ENCODE measurements at places on chromosomes 1 and 21. TPM values are rescaled to one million over a fixed set of nuclear protein-coding genes. Genes with fewer than 3 reads are reported as not detected.

DNA sequence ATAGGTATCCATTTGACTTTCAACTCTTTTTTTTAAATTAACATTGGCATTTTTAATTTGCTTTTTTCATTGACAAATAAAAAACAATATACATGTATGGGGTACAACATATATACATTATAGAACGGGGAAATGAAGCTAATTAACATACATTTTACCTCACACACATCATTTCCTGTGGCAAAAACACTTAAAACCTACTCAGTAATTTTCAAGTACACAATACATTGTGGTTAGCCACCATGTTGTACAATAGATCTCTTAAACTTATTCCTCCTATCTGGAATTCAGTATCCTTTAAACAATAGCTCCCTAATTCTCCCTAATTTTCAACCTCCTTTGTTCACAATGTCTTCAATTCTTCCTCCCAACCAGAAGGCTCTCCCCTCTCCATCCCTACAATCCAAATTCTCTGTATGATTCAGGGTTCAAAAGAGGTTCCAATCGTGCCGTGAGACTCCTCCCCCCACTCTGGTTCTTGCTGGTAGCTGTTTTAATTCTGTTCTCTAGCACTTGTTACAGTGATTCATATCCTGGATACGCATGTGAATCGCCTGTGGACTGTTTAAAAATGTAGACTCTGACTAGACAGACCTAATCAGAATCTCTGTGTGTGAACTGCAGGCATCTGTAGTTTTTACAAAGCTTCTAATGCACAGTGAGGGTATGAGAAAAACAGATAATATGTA, 87.6 kb upstream of the DUSP10 start:
- no peaks in the 10 kb centered on the region for H3K36me3 ChIP-seq
- H3K4me3 ChIP-seq, result no peak overlapping the region
- no peaks in the 10 kb centered on the region for H3K27me3 ChIP-seq

GRCh38 chr1:94514095-94514727, 27.3 kb downstream of the F3 start:
- no peaks in the 10 kb centered on the region for H3K36me3 ChIP-seq
- peak; percentile 39 for DNase-seq
- no peak overlapping the region for H3K4me3 ChIP-seq
- no peak overlapping the region for H3K27ac ChIP-seq
- no peaks in the 10 kb centered on the region for H3K27me3 ChIP-seq
- H3K4me1 ChIP-seq, result no peaks in the 10 kb centered on the region

- H3K27ac ChIP-seq, result peak overlapping the region; percentile 11
- peak overlapping the region; percentile 38 for H3K4me3 ChIP-seq
- peak; percentile 33 for DNase-seq
- H3K36me3 ChIP-seq, result no peaks in the 10 kb centered on the region
These were observed 14.0 kb downstream of the NR5A2 start for GRCh38 chr1:200041337-200042118.

DNA sequence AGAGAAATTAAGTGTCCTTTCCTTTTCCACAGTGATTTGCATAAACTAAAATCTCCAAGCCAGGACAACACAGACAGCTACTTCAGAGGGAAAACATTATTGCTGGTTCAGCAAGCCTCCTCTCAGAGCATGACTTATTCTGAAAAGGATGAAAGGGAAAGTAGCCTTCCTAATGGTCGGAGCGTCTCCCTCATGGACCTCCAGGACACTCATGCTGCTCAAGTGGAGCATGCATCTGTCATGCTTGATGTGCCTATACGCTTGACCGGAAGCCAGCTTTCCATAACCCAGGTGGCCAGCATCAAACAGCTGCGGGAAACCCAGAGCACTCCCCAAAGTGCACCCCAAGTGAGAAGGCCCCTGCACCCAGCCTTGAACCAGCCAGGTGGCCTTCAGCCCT, 39.1 kb downstream of the CLEC20A start:
- no peaks in the 10 kb centered on the region for H3K27me3 ChIP-seq
- H3K36me3 ChIP-seq, result peaks cover 12% of the 10 kb centered on the region
- DNase-seq, result no peak
- no peaks in the 10 kb centered on the region for H3K4me1 ChIP-seq
- no peak overlapping the region for H3K4me3 ChIP-seq

- no peaks in the 10 kb centered on the region for H3K27me3 ChIP-seq
- H3K27ac ChIP-seq, result no peak overlapping the region
- no peaks in the 10 kb centered on the region for H3K36me3 ChIP-seq
- no peak for DNase-seq
These were observed 147.8 kb upstream of the ATP1B1 start for GRCh38 chr1:168958562-168959289.

DNA sequence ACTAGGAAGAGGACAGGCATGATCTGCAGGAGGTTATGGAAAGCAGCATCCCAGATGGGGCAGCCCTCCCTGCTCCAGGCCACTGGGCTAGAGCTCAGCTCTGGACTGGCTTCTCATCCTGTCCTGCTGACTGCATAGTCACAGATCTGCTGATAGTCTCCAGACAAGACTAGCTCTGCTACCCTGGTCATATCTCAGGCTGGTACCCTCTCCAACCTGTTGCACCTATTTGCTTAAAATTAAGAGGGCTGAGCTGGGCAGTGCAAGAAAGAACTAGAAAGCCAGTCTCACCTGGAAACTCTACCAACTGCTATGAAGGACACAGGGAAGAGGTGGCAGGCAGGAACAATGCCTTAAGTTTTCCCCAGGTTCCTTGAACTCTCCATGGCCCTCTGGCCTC, 40.4 kb downstream of the ITPKB start:
- H3K36me3 ChIP-seq, result no peaks in the 10 kb centered on the region
- DNase-seq, result no peak
- no peak overlapping the region for H3K4me3 ChIP-seq
- H3K4me1 ChIP-seq, result peaks cover 10% of the 10 kb centered on the region

KRTAP7-1 gene
- total RNA-seq, result not detected

IGSF21 gene
- total RNA-seq, result 0.20 TPM

GRCh38 chr1:57854436-57854835, 430.6 kb upstream of the DAB1 start:
- no peaks in the 10 kb centered on the region for H3K4me1 ChIP-seq
- DNase-seq, result peak; percentile 96
- no peaks in the 10 kb centered on the region for H3K36me3 ChIP-seq
- no peak overlapping the region for H3K4me3 ChIP-seq
- no peaks in the 10 kb centered on the region for H3K27me3 ChIP-seq
- H3K27ac ChIP-seq, result no peak overlapping the region

FCGR3A gene
- 33.3 TPM for total RNA-seq

DNA sequence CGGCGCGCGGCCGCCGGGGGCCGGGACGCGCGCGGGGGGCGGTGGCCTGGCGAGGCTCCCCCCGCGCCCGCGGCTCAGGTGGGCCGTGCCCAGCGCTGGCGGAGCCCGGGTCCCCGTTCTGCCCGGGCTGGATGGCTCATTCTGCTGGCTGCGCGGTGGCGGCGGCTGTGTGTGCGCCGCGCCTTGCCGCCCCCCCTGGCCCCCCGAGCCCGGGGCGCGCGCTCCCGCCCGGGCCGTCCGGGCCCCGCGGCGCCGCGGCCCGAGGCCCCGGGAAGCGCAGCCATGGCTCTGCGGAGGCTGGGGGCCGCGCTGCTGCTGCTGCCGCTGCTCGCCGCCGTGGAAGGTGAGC, at the start of gene EPHB2:
EPHB2 (plus strand) TSS at position 139 of the 349 bp plus-strand sequence; CDS start at position 283, 144 bp downstream.
- no peak within 1 kb of the TSS for H3K27ac ChIP-seq
- H3K4me3 ChIP-seq, result peak within 1 kb of the TSS; percentile 30
- peaks cover 3% of the 10 kb centered on the region for H3K36me3 ChIP-seq
- H3K27me3 ChIP-seq, result no peaks in the 10 kb centered on the region
- DNase-seq, result peak; percentile 69

DNA sequence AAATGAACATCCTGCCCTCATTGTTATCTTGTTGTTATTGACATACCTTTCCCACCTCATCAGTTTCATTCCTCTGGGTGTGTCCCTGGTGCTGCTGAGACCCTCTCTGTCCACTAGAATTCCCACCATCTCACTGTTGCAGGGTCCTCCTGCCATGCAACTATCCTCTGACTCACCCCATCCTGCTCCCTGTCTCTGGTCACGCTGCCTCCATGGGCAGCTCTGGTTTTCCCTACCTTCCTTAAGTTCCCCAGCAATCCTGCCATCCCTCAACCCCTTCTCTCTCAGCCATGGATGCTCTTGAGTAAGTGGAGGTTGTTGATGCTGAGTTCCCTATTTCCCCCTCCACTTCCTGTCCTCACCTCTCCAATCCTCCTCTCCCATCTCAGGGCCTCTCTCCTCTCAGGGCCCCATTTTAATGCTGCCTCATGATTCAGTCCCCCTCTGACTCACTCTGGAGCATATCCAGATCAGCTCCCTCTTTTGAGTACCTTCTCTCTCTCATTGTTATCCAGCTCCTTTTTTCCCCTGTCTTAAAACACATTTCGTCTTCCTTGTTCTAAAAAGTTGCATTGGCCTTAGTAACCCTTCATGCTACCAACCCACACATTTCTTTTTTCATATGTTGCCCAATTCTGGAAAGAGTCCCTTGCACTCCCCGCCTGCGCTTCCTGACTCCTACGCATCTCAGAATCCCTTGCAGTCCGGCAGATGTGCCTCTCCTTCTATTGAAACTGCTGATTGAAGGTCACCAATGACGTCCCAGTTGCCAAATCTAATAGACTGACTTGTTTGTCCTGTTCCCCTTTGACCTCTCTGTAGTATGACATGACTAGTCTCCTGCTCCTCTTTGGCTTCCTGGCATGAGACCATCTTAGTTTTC, 92.0 kb downstream of the CNIH3 start:
- DNase-seq, result no peak
- no peaks in the 10 kb centered on the region for H3K4me1 ChIP-seq
- no peaks in the 10 kb centered on the region for H3K27me3 ChIP-seq
- H3K4me3 ChIP-seq, result no peak overlapping the region
- H3K36me3 ChIP-seq, result no peaks in the 10 kb centered on the region
- no peak overlapping the region for H3K27ac ChIP-seq

DNA sequence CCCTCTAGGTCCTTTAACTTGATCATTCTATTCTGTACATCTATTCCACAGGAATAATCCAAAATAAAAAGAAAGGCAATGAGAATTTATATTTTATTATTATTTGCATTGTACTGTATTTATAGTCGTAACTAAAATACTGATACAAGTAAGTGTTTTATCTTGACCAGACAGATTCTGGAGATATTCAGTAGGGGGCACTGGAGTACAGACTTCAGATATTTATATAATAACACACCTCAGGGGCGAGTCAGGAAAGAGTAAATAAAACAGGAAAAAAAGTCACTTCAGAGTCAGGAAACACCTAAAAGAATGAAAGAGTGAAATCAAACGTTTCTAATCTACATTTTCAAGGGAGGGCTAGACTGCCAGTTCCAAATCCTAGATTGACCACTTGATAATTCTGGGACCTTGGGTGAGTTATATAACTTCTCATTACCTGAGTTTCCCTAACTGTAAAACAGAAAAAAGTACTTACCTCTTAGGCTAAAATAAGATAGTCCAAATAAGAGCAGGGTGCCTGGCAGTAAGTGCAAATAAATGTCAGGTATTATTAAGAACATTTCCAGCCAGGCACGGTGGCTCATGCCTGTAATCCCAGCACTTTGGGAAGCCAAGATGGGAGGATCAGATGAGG, 31.1 kb upstream of the MTF1 start:
- no peak for DNase-seq
- H3K4me1 ChIP-seq, result no peaks in the 10 kb centered on the region
- H3K4me3 ChIP-seq, result no peak overlapping the region
- H3K27ac ChIP-seq, result no peak overlapping the region
- peaks cover 32% of the 10 kb centered on the region for H3K36me3 ChIP-seq
- H3K27me3 ChIP-seq, result no peaks in the 10 kb centered on the region

- no peaks in the 10 kb centered on the region for H3K27me3 ChIP-seq
- no peak for DNase-seq
- H3K36me3 ChIP-seq, result no peaks in the 10 kb centered on the region
These were observed 106.0 kb downstream of the ELAVL4 start for GRCh38 chr1:50214717-50215116.

GBP6 gene
- 0.98 TPM for total RNA-seq

DCST1 gene
- total RNA-seq, result not detected

- no peak overlapping the region for H3K27ac ChIP-seq
- peaks cover 11% of the 10 kb centered on the region for H3K27me3 ChIP-seq
- no peak overlapping the region for H3K4me3 ChIP-seq
- no peaks in the 10 kb centered on the region for H3K4me1 ChIP-seq
- no peaks in the 10 kb centered on the region for H3K36me3 ChIP-seq
- DNase-seq, result peak; percentile 80
These were observed 58.4 kb downstream of the KLHDC7A start for GRCh38 chr1:18539171-18539570.

- no peaks in the 10 kb centered on the region for H3K36me3 ChIP-seq
- no peak overlapping the region for H3K27ac ChIP-seq
- no peak for DNase-seq
- peaks cover under 1% of the 10 kb centered on the region for H3K4me1 ChIP-seq
These were observed 4.8 kb upstream of the DYNLT5 start for GRCh38 chr1:66747501-66747900.

GRCh38 chr1:33634806-33635205, 162.4 kb downstream of the ZSCAN20 start:
- H3K27me3 ChIP-seq, result peaks cover 10% of the 10 kb centered on the region
- no peaks in the 10 kb centered on the region for H3K36me3 ChIP-seq
- H3K27ac ChIP-seq, result no peak overlapping the region
- H3K4me1 ChIP-seq, result no peaks in the 10 kb centered on the region

GRCh38 chr1:239262538-239262937, 123.8 kb upstream of the CHRM3 start:
- H3K36me3 ChIP-seq, result no peaks in the 10 kb centered on the region
- no peak overlapping the region for H3K4me3 ChIP-seq
- no peak overlapping the region for H3K27ac ChIP-seq

GRIK3 gene
- 0.12 TPM for total RNA-seq

GRCh38 chr1:31244326-31244725, 4.6 kb upstream of the NKAIN1 start:
- no peaks in the 10 kb centered on the region for H3K4me1 ChIP-seq
- peaks cover 8% of the 10 kb centered on the region for H3K27me3 ChIP-seq
- no peak for DNase-seq
- H3K36me3 ChIP-seq, result no peaks in the 10 kb centered on the region
- no peak overlapping the region for H3K27ac ChIP-seq

GRCh38 chr1:46442317-46443161, 47.1 kb upstream of the DMBX1 start:
- H3K36me3 ChIP-seq, result no peaks in the 10 kb centered on the region
- peak overlapping the region; percentile 8 for H3K27ac ChIP-seq
- peak; percentile 64 for DNase-seq
- H3K27me3 ChIP-seq, result no peaks in the 10 kb centered on the region

DNA sequence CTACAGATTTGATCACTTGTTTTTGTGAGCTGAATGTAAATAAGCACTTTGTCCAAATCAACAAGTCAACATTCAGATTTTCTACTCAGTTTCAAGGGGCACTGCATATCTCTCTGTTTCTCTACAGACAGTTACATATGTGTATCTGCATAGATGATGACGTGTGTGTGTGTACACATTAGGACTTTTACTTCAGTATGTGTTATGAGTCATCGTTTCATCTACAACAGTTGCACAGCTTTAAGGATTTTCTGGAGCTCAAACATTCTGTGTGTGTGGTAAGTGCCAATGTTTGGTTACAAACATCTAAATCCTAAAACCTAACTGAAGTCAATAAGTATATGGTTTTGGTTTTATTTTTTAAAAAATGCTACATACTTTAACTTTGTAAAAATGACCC, 494.5 kb upstream of the PBX1 start:
- H3K4me1 ChIP-seq, result peaks cover 5% of the 10 kb centered on the region
- no peaks in the 10 kb centered on the region for H3K27me3 ChIP-seq
- H3K36me3 ChIP-seq, result no peaks in the 10 kb centered on the region
- no peak overlapping the region for H3K27ac ChIP-seq
- DNase-seq, result no peak
